NCI-H524 (cell line): ENCODE measurements at places on chromosomes 6 and 20.

- no peak for DNase-seq
These were observed 1.7 kb upstream of the DST start for GRCh38 chr6:56644366-56644765.

DNA sequence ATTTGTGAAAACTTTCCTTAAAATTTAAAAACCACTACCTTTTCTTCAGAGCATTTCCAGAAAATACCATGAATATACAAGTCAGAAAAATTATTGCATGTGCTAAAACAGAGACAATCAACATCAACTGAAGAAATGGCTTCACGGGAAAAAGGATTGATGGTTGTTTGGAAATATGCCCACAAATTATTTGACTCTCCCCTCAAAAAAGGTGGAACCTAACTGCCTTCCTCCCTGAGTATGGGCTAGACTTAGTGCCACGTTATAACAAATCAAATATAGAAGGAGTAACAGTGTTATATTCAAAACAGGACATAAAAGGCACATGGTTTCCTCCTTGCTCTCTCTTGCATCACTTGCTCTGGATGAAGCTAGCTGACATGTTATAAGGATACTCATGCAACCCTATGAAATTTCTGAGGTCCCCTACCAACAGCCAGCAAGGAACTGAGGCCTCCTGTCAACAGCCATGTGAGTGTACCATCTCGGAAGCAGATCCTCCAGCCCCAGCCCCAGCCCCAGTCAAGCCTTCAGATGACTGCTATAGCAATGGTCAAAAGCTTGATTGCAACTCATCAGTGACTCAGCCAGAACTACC lies 8.4 kb downstream of the BTBD9 start:
- no peak for DNase-seq

GRCh38 chr20:57779401-57780003 lies 69.7 kb upstream of the PMEPA1 start:
- DNase-seq, result no peak

GRCh38 chr6:124753562-124754105 lies 208.6 kb upstream of the RNF217 start:
- DNase-seq, result no peak

GRCh38 chr20:58042591-58042990 lies 185.9 kb downstream of the ANKRD60 start:
- DNase-seq, result no peak

DNA sequence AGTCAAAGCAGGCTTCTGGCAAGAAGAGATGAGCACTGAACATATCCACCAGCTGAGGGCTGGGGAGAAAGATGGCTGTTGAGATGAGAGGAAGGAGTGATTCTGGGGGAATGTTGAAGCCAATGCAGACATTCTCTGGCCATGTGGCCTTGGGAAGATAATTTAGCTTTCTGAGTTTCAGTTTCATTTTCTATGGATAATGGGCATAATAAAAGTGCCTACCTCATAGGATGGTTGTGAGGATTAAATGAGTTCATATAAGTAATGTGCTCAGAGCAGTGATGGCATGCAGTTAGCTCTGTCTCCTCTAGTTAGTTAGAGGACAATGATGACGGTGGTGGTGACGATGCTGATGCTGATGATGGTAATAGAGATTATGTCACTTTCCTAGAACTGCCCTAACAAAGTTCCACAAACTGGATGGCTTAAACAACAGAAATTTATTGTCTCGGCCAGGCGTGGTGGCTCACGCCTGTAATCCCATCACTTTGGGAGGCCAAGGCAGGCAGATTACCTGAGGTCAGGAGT lies 18.5 kb upstream of the KCNK5 start:
- DNase-seq, result no peak

DNA sequence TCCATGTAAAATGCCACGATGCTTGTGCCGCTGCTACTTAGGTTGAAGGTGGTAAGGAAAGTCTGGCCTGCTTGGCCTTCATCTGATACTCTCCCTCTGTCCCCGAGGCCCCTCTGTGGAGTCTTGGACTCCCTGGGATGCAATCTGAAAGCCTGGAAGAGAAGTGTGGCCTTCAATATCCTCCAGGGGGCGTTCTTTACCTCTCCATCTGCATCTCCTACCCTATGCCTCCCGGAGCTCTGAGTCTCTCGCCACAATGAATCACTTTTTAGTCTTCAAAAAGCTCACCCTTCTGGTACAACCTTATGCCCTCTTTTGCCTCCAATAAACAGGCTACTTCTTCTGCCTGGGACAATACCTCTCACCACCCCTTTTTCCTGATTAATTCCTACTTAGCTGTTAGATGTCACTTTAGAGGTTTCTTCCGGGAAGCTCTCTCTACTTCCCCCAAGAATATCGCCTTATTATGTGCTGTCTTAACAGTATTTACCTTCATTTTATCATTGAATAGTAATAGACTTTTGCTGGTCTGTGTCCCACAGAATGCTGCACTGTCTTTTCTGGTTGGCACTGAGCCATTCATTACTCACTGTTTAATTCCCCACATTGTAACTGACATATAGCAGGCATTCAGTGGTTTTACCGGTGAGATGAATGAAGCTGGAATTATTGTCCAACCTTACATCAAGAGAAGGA lies 13.9 kb upstream of the ATG5 start:
- DNase-seq, result peak; percentile 58

- no peak for DNase-seq
These were observed at the start of gene PSORS1C1 for GRCh38 chr6:31114541-31114878. Gene PSORS1C1 (plus strand): TSS chr6:31114800. CDS start chr6:31129633, 14,833 bp downstream.

GRCh38 chr20:8721098-8721497 lies 347.8 kb upstream of the PLCB4 start:
- DNase-seq, result peak; percentile 86

DNA sequence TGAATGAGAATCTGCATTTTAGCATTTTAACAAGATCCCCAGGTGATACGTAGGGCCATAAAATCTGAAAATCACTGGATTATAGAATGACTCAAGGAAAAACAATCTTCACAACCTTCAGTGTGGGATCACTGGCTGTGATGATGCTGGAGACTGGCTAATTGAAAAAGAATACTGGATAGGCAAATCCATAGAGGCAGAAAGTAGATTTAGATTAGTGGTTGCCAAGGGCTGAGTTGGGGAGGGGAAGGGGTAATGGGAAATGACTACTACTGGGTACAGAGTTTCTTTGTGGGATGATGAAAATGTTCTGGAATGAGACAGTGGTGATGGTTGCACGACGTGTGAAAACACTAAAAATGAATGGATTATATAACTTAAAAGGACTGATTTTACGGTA lies 84.1 kb downstream of the CDK19 start:
- DNase-seq, result no peak

GRCh38 chr6:13304101-13304500 lies 24.2 kb downstream of the TBC1D7 start:
- DNase-seq, result no peak
